HuH-7.5 (cell line): ENCODE measurements at places on chromosomes 7 and 10.

DNA sequence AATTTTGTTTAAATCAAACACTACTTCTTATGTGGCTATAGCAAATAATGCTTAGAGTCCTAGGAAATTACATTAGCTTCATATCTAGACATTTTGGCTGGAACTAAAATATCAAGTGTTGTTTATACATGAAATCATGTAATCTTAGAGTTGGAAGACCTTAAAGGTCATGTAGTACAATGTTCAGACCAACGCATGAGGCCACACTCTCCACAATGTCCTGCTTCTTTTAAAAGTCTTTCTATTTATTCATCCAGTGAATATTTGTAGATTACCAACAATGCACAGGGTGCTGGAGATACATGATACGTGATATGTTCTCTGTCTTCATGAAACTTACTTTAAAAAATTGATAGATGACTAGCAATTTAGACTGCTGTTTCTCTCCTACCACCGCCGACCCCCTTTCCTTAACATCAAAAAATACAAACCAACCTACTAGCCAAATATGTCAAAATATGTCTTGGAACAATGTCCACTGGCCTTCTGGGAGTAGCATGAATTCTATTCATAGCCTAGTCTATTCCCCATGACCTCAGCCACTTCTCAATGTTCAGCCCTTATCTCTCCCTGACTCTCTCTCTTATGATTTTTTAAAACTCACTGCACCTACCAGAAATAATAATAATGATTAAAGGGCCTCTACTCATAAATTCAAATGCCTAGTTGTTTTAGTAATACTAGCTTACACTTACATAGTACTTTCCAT is 59.5 kb upstream of the CAV2 start:
- DNase-seq = no peak

DNA sequence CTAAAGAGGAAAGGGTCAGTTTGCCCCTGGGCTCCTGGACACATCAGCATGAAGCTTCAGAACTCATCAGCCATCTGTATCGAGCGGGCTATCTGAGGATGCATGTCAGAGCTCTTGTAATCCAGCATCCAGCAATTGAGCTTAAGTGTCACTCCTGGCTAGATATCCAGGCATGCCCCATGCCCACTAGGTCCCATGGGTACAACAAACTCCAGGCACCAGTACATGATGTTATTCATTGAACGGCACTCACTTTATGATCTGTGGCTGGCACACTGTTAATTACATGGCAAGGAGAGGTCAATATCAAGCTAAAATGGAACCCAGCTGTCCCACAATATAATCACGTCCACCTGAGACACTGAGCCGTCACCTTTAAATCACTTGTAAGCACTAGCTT is 274.2 kb downstream of the ELMO1 start:
- no peak for DNase-seq

GRCh38 chr10:6543431-6544005 is 36.6 kb downstream of the PRKCQ start:
- no peak for DNase-seq

GRCh38 chr7:138352570-138353461 is 107.2 kb upstream of the TRIM24 start:
- no peak for DNase-seq

DNA sequence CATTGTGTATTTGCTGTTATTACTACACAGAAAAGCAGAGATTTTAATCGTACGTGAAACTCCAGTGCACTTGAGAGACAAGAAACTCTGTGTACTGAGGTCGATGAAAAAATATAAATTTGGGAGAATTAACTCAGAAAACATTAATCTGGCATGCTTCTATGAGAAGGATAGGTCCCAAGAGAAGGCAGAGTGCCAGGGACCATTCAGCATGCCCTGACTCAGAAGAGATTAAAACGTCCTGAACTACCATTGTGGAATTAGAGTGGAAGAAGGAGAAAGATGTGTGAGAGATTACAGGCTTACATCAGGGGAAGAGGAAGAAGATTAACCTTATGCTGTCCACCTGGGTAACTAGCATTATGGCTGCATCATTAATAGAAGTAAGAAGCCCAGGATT is 72.4 kb downstream of the REEP3 start:
- DNase-seq = no peak

- no peak for DNase-seq
Measured at GRCh38 chr10:28295336-28295735, 7.5 kb downstream of the MPP7 start.

- DNase-seq = no peak
Measured at GRCh38 chr7:3937605-3938004, 636.6 kb downstream of the SDK1 start.

- DNase-seq = no peak
Measured at GRCh38 chr7:107111196-107111595, 57.6 kb upstream of the HBP1 start.

DNA sequence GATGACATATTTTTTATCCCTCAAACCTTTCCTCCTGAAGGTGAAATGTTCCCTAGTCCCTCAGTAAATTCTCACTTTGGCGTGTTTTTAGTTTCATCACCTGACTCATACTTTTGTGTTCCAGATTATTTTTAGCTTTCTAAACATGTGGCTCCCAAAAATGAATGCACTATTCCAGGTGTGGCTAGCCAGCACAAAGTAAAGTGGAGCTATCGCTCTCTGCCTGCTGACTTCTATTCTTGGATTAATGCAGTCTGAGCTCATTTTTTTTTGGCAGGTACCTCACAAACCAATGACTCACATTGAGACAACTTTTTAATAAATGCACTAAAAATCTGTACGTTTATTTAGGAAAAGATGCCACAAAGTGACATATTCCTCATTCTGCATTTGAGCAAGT is 58.8 kb upstream of the LANCL2 start:
- DNase-seq = no peak

DNA sequence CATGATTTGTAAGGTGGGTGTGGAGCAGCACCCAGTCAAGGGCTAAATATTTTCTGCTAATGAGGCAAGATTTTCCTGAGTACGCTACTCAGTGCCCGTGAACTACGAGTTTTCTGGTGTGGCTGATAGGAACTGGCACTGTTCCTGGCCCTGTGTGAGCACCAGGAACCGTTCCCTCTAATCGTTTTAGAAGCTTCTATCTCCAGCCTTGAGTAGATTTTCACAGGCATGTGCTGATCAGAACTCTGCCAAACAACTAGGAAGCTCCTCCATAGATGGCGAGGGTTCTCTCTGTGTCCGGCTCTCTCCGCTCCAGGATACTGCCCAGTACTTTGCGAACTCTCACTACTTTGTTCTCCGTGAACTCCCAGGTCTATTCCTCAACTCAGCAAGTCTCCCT is 17.7 kb downstream of the TRIM4 start:
- DNase-seq = no peak

GRCh38 chr10:86687750-86688149 is 19.4 kb downstream of the LDB3 start:
- no peak for DNase-seq

DNA sequence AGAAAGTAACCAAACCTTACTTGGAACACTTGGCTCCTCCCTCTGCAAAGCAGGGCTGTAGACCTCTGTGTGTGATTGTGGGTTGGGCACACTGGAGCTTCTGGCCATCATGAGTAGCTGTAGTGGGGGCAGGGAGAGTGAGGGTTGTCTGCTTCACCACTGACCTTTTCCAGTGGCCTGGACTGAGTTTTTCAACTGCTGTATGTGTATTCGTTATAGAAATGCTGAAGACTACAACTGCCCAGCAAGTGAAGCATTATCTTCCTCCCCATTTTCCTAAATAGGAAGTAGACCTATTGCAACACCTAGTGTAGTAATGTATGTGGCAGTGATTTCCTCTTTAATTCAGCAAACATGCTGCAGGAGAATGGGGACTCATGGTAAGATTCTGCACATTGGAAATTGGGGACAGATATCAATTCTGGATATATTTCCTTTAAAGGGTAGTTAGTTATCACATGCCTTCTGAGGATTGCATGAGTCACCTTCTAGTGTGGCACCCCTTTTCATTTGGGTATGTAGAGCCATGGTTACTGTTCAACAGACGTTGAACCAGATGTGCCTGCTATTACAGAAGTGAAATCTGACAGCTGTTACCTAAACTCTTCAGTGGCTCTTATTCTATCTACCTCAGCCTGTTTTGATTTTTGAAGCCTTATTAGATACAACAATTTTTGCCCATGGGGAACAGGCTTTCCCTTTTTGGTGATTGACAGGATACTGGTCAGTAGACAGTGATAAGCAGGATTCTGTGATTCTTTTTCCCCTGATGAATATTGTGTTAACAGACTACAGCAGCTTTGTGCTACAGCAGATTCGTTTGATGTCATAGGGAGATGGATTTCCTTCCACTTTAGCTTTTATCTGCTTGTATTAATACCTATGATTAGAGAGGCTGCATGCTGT is 130.9 kb downstream of the SND1 start:
- no peak for DNase-seq

DNA sequence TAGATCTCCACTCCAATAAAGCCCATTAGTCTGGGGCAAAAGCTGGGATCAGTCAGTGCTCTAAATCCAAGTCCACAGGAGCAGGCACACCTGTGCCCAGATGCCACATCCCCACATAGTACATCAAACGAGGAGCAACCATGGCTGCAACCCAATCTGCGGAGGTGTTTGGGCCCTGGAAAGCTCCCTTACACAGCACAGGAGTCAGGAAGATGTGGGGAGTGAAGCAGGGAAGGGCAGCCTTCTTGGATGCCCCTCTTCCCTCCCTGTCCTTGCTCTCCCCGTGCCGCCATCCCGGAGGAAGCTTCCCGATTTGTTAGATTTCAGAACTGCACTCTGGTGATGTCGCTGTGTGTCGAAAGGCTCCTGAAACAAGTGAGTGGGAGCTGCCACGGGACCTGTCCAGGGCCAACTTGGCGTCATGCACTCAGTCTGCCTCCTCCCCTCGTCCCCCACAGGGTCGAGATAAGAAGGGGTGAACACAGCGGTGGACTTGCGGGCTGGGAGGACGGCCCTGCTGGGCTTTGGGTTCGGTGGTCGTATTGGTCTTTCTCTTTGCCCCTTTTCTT is 230.6 kb upstream of the GRB10 start:
- DNase-seq = no peak

- DNase-seq = no peak
Measured at GRCh38 chr10:21336476-21337170, 188.9 kb downstream of the SKIDA1 start.

DNA sequence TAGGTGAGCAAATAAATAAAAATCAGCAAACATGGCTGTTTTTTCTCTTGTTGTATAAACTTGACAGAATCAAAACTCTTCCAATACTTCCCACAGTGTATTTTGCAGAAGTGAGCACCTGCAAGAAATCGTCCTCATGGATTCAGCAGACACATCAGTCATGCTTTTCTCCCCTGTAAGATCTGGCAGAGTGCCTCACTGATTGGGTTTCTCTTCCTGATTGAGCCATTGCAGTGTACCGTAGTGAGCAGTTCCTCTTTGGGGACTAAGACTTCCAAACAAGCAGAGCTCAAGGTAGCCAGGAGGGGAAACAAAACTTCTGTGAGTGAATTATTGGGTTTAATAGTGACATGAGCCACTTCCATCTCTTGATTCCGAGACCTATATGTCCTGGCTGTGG is 2.2 kb upstream of the CCDC3 start:
- DNase-seq = no peak

DNA sequence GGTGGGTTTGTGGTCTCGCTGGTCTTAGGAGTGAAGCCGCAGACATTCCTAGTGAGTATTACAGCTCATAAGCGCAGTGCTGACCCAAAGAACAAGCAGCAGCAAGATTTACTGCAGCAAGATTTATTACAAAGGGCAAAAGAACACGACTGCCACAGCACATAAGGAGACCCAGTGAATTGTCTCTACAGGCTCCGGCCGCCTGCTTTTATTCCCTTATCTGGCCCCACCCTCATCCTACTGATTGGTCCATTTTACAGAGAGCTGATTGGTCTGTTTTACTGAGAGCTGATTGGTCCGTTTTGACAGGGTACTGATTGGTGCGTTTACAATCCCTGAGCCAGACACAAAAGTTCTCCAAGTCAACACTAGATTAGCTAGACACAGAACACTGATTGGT is 82.1 kb downstream of the VIPR2 start:
- DNase-seq = no peak

DNA sequence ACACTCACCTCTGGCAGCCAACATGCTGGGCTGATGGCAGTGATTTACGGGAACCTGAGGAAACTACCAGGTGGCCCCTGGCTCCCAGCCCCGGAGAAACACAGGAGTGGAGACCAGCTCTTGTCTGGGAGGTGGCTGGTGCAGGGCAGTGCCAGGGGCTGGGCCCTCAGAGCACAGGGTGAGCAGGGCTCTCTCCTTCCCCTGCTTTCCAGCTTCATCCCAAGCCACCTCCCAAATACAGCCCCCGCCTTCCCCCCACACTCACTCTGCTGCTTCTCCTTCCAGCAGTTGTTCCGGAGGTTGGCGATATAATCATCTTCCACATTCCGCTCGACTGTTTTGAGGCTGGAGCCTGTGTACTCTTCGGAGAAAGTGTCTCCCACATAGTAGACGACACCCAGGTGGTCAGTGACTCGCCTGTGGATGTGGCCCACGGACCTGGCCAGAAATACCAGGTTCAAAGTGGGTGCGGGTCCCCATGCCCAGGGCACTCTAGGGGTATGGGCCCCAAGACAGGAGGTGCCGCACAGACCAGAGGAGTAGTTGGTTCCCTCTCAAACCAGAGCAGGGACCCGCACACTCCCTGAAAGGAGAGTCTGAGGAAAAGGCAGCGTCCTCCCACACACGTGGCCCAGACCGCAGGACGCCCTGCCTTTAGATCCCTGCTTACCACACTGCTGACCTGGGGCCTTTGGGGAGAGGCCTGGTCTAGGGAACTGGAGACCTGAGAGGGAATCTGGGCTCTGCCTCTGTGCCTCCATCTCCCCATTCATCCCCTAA is 18.3 kb downstream of the DNAJB12 start:
- no peak for DNase-seq

- no peak for DNase-seq
Measured at GRCh38 chr10:124198871-124199270, 105.5 kb upstream of the CHST15 start.

GRCh38 chr7:87347207-87347606 is 1.7 kb downstream of the CROT start:
- DNase-seq = no peak

- no peak for DNase-seq
Measured at GRCh38 chr7:51024867-51025266, 242.2 kb upstream of the GRB10 start.

DNA sequence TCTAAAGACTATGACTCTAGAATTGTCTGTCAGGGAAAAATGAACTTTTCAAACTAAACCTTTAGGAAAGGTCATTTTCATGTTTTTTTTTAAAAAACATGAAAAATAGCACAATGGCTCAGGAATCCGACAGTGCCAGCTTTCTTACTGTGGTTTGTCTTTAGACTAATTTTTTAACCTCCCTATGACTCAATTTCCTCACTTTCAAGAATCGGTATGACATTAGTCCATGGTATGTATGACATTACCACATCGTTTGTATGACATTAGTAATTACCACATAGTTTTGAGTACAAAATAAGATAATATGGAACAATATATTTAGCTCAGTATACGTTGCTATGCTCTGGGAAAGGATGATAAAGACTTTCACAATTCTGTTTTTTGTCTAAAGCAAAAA is 383.2 kb downstream of the PTPRN2 start:
- DNase-seq = no peak

- DNase-seq = no peak
Measured at GRCh38 chr7:115561335-115562110, 469.0 kb downstream of the TFEC start.
